ENCODE measurements at places on chromosomes 3 and 15.
A peak's percentile ranks its signal among the peaks of the same experiment; 100 is the strongest.

GRCh38 chr3:67863869-67864268, 209.5 kb upstream of the SUCLG2 start:
- DNase-seq = peak; percentile 1

DNA sequence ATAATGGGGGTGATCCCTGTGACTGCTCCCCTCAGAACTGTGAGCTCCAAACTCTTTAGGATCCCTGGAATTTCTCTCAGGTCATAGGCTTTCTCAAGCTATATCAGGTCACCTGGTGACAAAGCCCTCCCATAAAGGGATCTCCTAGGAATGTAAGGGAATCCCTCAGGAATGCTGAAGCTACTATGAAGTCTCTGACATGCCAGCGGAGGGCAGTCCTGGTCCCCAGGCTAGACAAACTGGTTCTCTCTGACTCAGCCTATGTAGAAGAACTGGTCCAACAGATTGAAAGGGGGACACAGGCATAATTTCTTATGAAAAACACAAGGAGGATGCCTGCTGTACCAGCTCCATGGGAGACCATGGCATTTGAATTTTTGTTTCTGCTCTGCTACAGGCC, 6.7 kb downstream of the LPCAT4 start:
- DNase-seq = no peak

- DNase-seq = peak; percentile 74
Measured at GRCh38 chr3:177836671-177837070, 639.4 kb upstream of the TBL1XR1 start.

GRCh38 chr3:182703233-182703632, 90.1 kb upstream of the ATP11B start:
- no peak for DNase-seq

- DNase-seq = no peak
Measured at GRCh38 chr3:71047616-71048531, 535.7 kb downstream of the FOXP1 start.

- DNase-seq = no peak
Measured at GRCh38 chr3:194330160-194330559, 21.0 kb downstream of the CPN2 start.

GRCh38 chr15:95590533-95591044, 739.9 kb upstream of the NR2F2 start:
- peak; percentile 48 for DNase-seq

- DNase-seq = no peak
Measured at GRCh38 chr3:139267300-139268246, 76.2 kb upstream of the MRPS22 start.

DNA sequence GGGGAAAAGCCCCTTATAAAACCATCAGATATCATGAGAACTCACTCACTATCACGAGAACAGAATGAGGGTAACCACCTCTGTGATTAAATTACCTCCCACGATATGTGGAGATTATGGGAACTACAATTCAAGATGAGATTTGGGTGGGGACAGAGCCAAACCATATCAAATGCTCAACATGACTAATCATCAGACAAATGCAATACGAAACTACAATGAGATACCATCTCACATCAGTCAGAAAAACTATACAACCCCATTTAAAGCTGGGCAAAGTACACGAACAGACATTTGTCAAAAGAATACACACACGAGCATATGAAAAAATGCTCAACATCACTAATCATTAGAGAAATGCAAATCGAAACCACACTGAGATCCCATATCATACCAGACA, 67.7 kb downstream of the SCAPER start:
- DNase-seq = no peak

GRCh38 chr15:78284758-78285157, 14.7 kb downstream of the SKIC8 start:
- DNase-seq = no peak

All from fibroblast of mammary gland (primary cell).